ENCODE measurements at places on chromosomes 4 and X. TPM values are rescaled to one million over a fixed set of nuclear protein-coding genes. Genes with fewer than 3 reads are reported as not detected.

Gene SPANXA2
- total RNA-seq, result not detected

Gene TACC3
- total RNA-seq, result 206 TPM

Gene SSX2
- not detected for total RNA-seq

Gene SCRG1
- total RNA-seq, result not detected

Gene MFAP3L
- total RNA-seq, result 1.2 TPM

Gene XKRX
- total RNA-seq, result 1.8 TPM

Gene PCDH7
- not detected for total RNA-seq

Gene KIT
- 0.07 TPM for total RNA-seq

Gene SPANXA1
- total RNA-seq, result not detected

- no peak overlapping the region for H3K4me3 ChIP-seq
- H3K36me3 ChIP-seq, result no peaks in the 10 kb centered on the region
- no peak overlapping the region for H3K27ac ChIP-seq
- H3K27me3 ChIP-seq, result no peaks in the 10 kb centered on the region
- peaks cover 3% of the 10 kb centered on the region for H3K4me1 ChIP-seq
Observed at GRCh38 chrX:41858161-41858775, 65.1 kb downstream of the CASK start.

DNA sequence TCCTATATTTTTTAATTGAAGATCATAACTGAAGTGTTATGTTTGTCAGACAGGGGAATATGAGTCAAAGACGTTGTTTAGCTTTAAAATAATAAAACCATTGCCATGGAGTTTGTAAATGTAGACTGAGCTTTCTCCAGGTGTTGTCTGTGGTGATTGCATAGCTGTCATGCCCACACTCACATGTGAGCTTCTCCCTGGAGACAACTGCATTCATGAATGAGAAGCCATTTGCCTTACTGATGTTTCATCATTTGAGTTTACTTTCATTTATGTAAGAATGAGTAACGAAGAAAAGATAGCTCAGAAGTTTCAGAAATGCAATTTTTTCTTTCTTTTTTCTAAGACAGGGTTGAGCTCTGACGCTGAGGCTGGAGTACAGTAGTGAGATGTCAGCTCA, 339.1 kb downstream of the GALNTL6 start:
- DNase-seq, result no peak
- H3K27ac ChIP-seq, result no peak overlapping the region
- H3K4me1 ChIP-seq, result no peaks in the 10 kb centered on the region
- H3K4me3 ChIP-seq, result no peak overlapping the region
- H3K27me3 ChIP-seq, result no peaks in the 10 kb centered on the region

DNA sequence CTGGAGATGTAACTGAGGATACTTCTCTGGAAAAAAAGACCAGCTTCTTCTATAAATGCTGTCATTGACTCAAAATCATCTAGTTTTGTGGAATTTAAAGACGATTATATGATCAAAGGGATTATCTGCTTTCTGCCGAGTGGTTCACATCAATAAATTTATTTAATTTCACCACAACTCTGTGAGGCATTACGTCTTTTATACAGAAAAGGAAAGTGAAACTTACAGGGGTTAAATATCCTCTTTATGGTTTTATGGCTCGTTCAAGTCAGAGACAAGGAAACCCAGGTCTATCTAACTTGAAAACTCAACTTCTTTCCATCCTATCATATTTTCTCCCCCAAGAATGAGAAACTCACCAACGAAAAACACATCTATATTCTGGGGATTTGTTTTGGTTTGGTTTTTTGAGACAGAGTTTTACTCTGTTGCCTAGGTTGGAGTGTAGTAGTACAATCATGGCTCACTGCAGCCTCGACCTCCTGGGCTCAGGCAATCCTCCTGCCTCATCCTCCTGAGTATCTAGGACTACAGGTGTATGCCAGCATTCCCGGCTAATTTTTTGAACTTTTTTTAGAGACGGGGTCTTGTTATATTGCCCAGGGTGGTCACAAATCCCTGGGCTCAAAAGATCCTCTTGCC, 377.9 kb upstream of the EMCN start:
- no peaks in the 10 kb centered on the region for H3K36me3 ChIP-seq
- no peak for DNase-seq
- H3K4me3 ChIP-seq, result peak overlapping the region; percentile 92
- peaks cover 19% of the 10 kb centered on the region for H3K4me1 ChIP-seq
